ENCODE measurements at places on chromosomes 6 and 20.
A peak's percentile ranks its signal among the peaks of the same experiment; 100 is the strongest.

- peak; percentile 69 for DNase-seq
Measured at GRCh38 chr6:29631860-29632731, 887 bp downstream of the GABBR1 start.

- no peak for DNase-seq
Measured at GRCh38 chr6:157329829-157330228, 6.5 kb upstream of the TMEM242 start.

- DNase-seq, result no peak
Measured at GRCh38 chr6:106244931-106245330, 80.6 kb downstream of the ATG5 start.

- DNase-seq, result peak; percentile 11
Measured at GRCh38 chr20:32585586-32586127, 524 bp upstream of the NOL4L start.

DNA sequence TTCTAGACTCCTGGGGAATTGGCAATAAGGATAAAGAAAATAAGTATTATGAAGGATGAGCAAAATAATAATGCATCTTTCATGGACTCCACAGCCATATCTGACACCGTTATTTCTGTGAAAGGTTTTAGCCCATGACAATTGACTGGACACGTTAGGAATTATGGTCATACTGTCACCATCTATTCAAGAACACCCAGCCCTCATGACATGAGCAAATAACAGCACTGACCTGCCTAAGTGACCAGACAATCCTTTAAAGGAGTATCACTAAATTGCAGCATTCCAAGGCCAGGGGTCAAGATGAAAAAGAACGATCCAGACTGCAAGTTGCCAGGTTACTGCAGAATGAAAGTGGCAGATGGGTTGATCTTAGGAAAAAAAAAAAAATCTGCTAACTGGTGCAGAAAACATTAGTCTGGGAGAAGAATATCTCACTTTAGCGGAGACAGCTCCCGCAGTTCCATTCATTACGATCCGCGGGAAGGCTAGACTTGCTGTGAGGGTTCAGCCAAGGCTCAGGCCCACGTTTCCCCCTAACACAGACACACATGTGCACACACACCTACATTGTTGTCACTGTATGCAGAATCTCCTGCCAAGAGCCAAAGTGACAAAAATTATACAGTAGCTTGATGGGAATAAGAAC lies 237.7 kb upstream of the AGPAT4 start:
- DNase-seq, result no peak

DNA sequence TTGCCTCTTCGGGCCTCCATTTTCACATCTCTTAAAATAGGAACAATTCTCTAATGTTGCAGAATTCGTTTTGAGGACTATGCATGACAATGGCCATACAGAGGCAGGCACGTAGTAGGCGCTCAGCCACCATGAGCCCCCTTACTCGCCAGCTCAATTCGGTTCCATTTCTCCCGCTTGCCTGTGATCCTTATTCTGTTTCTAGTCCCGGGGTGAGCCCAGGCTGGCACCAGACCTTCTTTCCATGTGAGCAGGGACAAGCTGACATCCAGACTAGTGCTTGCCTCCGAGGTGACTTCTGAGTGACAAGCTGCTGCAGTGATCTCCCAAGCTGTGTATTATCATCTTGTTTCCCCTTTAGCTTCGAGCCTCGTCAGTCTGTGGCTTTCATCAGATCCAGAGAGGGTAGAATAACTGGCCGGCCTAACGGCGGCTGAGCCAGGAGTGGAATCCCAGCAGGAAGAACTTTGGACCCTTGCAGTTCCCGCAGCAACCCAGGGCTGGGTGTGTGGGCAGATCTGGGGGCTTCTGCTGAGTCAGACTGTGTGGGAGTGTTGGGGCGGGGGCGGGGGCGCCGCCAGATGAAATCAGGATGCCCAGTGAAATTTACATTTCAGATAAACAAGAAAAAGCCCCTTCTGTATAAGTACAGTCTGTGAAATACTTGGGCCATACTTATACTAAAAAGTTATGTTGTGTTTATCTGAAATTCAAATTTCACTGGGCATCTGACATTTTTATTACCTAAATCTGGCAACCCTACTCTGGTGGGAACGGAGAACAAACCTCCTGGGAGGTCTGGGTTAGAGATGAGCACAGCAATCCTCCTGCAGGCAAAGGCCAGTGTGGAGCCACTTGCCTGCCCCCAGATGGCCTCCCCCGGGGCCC lies 10.9 kb downstream of the BANF2 start:
- DNase-seq, result no peak

GRCh38 chr6:142666599-142667185 lies 278.3 kb downstream of the HIVEP2 start:
- no peak for DNase-seq

GRCh38 chr20:40771848-40772511 lies 82.9 kb upstream of the MAFB start:
- no peak for DNase-seq

- no peak for DNase-seq
Measured at GRCh38 chr20:52688345-52688744, 283.8 kb upstream of the TSHZ2 start.

DNA sequence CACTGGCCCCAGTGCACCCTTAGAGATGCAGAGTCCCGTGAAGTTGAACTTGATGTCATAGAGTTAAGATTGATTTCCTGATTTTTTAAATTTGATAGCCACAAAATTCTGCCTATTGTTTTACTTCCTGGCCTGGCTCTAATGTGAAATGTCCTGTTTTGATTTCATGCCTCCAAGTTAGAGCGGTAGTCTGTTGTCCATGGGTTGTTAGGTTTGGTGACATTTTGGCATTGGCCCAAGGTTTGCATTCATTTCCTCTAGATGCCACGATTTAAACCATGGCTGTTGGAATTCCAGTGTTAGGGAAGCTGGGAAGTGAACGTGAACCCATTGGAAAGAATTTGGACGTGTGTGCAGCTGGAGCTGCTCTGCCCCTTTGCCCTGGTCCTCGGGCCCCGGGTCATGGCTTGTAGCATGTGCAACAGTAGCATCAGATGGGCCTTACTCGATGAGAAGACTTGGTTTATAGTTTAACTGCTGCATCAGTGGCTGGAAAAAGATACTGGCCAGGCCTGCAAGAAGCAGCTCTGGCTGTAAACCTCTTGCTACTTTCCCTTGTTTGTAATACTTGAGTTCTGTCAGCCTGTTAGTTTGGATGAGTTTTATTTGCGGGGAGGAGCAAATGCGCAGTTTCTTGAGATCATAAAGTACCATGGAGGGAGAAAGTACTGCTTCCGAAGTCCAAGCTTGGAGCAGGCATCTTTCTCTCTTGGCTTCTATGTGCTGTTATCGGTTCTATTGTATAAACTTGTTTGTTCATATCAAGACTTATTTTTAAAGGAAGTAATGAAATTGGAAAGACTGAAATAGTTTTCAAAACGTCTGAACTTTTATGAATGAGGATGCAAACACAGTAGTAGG lies 121.4 kb upstream of the CLDN20 start:
- no peak for DNase-seq

DNA sequence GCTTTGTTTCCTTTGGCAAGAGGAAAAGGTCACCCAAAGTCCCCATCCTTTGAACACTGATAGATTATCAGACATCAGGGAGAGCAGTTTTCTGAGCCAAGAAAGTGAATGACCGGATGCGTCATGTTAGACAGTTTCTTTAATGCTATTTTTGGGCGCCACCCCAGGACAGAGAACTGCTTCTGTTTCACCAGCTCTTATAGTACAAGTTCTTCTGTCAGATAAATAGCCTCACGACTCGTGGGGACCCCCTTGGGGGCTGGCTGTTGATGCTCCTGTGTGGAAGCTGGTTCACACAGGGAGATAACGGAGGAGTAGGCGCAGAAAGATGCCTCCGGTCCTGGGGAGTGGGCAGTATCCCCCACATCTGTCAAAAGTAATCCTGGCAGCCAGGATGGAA lies 54.6 kb downstream of the NPEPL1 start:
- no peak for DNase-seq

DNA sequence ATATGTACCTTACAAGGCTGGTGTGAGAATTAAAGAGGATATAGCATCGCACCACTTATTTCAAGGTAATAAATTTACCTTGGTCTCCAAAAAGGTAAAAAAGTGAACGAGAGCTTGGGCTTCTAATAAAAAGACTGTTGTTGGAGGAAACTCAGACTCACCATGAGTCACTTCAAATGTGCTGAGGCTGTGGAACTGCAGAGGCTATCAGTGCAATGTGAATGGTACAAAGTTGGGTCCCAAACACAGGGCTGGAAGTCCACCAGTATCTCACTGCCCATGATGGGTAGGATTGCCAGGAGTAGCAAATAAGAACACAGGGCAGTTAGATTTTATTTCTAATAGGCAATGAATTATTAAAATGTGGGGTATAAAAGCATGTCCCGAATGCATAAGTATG lies 200.6 kb downstream of the MAFB start:
- no peak for DNase-seq

DNA sequence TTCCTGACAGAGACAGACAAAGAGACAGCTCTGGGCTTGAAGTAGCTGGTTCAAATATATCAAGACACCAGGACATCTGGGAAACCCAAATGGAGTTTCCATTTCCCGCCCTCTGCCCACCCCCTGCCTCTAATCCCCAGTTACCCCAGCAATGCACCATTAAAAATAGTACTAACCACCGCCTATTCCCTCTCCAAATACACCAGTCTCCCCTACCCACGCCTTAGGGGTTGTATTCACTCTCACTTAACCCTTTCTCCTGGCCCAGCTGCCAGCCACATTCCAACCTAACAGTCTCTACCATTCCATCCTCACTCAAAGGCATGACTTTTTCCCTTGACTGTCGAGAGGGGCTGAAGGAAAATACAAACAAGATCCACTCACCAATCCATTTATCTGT lies 22.4 kb downstream of the GABBR1 start:
- DNase-seq, result no peak

DNA sequence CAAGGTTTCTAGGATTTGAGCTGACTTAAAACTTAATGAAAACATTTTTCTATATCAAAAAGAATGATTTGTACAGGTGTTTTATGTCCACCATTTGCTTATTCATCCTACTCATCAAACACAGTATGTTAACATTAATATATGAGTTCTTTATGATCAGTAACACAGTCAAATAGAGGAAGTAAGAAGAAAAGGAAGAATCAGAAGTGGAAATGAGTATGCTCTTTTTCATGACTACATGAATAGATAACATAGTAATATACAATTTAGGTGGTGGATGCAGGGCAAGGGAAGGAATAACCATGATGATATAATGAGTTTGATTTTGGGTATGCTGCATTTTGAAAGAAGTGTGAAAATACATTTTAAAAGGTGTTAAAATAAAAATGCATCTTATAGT lies 16.5 kb downstream of the KPNA5 start:
- DNase-seq, result no peak

GRCh38 chr20:60589623-60590022 lies 631.4 kb downstream of the CDH26 start:
- no peak for DNase-seq

DNA sequence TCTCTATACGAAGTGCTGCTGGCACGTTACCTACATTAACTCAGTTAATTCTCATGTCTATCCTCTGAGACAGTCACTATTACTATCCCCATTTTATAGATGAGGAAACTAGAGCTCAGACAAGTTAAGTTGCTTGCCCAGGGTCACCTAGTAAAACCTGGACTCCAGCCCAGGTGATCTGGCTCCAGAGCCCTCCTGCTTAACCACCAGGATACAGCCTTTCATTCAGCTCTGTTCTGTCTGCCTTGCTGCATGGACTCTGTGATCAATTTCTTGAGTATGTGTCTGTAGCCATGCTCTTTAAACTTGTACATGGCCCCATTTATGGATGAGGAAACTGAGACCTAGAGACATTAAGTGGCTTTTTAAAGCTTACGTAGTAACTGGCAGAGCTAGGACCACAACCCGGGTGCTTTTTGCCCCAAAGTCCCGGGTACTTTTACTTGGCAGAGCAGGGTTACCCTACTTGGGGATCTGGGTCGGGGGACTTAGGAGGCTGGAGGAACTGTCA lies 4.7 kb downstream of the CDKN1A start:
- no peak for DNase-seq

DNA sequence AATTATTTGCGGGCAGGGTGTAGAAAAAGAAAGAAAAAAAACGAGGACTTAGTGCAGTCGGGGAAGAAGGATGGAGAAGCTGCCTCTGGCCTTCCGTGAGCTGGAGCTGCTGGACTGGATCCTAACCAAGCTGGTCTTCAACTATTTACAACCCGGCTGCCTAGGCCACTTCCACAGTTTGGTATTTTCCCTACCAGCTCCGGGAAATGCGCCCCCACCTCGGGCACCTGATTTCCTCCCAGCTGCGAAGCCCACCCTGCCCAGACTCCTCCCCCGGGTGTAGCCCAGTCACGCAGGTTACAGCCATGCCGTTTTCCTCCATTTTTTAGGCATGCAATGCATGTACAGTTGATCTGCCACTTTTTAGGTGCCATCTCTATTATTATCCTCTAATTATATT lies 21.2 kb downstream of the THEMIS start:
- DNase-seq, result no peak

GRCh38 chr6:16973545-16974386 lies 128.1 kb upstream of the STMND1 start:
- no peak for DNase-seq

DNA sequence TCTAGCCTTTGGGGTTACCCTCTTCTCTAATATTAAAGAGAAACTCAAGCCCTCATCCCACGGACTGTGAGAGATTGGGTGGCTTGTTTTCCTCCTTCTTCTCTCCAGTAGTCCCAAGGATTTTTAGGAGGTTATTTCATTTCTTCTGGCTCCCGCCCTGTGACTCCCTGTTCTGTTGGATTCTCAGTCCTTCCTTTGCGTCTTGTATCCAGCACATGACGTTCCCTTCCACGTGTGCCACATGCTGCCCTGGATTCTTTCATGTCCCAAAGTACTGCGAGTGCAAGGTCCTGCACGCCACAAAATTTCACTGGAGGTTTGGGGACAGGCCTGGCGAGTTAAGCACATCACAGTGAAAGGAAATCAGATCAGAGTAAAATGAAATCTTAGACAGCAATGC lies 213.4 kb downstream of the PACRG start:
- DNase-seq, result no peak

GRCh38 chr20:38136421-38137245 lies 28.4 kb downstream of the TGM2 start:
- DNase-seq, result no peak

DNA sequence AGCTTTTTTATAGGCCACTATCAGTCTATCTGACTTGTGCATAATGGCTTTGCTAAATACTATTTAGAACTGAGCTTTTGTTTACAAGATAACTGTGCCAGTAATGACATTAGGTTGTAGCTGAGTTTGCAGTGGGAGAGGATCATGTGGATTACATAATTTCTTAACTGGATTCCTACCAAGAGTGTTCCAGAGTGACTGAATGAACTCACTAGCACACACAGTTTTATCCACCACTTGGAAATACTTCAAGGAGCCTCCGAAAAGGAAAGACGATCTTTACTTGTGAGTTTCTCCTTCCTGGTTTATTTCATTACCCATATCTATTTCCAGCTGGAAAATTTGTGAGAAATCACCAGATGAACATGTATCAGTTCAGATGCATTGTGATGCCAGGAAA lies 10.9 kb upstream of the SYNE1 start:
- no peak for DNase-seq

- no peak for DNase-seq
Measured at GRCh38 chr6:14622085-14622484, 504.5 kb downstream of the CD83 start.

- no peak for DNase-seq
Measured at GRCh38 chr6:56474532-56474931, 168.2 kb downstream of the DST start.
